Frontal cortex (tissue), 4 donors: ENCODE measurements at places on chromosomes 1 and 21. TPM values are rescaled to one million over a fixed set of nuclear protein-coding genes. Genes with fewer than 3 reads are reported as not detected.

The TRIM62 gene
- total RNA-seq, result 3.3 TPM

The PMVK gene
- 10.2 TPM for total RNA-seq

The EPHA2 gene
- total RNA-seq, result 1.2 TPM

The SPRR2F gene
- total RNA-seq, result not detected

- no peak for DNase-seq
These were observed 160.2 kb downstream of the NTMT2 start for GRCh38 chr1:170305777-170306512.

DNA sequence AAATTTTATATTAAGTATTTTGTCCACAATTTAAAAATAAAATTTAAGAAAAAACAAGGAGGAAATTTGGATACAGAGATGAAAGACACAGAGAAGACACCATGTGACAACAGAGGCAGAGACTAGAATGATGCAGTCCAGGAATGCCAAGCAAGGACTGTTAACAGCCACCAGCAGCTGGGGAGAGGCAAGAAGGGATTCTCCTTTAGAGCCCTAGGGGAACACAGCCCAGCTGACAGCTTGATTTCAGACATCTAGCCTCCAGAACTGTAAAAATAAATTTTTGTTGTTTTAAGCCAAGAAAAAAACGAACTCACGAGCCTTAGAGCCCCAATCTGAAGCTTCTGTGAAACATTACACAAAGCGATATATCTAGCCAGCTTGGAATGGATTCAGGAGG, 198.5 kb downstream of the ZNF648 start:
- no peak for DNase-seq

- no peak for DNase-seq
These were observed 683.0 kb downstream of the MATN1 start for GRCh38 chr1:30040081-30041019.

DNA sequence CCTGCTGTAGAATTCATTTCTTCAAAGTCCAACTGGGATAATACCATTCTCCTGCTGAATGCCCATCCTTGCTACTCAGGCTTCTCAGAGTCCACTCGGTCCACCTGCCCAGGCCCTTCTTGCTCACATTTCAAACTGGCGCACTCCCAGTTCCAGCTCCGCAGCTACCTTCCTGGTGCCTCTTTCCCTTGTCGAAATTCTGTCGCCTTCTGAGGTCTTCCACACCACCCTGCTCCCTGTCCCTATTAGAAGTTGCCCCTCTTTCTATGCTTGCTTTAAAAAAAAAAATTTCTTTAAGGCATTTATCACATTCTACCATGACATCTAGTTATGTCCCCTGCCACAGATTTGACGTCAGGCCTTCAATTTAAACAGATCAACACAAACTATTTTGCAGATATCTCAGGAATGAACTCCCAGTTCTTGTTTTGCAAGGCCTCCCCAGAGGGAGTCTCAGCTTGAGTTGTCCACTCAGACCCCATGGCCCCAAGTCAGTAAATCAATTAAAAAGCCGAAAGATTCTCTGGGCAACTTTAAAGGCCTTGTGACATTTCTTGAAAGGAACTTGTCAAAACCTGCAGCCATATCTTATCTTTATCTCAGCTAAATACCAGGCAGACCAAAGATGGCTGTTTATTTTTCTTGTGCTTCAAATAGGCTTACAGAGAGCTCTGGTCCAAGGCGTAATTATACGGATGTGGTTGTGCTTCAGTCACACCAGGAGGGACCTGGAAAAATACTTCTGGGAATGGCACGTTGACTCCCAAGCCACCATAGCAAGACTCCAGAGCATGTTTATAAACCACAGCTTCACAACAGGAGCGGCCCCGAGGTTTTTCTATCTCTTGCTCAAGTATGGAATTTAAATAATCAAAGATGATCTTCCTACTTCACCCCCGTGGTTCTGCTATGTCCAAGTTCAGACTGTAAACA, 2.2 kb downstream of the FAM89A start:
- DNase-seq, result no peak

DNA sequence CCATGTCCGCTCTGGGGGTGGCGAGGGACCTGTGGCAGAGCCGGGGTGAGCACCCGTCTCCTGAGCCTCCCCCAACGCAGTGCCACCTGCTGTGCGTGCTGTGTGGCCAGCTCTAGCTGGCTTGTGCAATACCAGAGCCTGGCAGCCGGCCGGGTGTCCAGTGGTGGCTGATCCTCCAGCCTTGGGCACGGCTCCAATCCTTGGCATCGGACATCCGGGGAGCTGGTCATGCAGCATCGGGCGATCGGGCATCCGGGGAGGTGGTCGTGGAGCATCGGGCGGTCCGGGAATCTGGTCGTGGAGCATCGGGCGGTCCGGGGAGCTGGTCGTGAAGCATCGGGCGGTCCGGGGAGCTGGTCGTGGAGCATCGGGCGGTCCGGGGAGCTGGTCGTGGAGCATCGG, 8.1 kb downstream of the SLX9 start:
- no peak for DNase-seq

DNA sequence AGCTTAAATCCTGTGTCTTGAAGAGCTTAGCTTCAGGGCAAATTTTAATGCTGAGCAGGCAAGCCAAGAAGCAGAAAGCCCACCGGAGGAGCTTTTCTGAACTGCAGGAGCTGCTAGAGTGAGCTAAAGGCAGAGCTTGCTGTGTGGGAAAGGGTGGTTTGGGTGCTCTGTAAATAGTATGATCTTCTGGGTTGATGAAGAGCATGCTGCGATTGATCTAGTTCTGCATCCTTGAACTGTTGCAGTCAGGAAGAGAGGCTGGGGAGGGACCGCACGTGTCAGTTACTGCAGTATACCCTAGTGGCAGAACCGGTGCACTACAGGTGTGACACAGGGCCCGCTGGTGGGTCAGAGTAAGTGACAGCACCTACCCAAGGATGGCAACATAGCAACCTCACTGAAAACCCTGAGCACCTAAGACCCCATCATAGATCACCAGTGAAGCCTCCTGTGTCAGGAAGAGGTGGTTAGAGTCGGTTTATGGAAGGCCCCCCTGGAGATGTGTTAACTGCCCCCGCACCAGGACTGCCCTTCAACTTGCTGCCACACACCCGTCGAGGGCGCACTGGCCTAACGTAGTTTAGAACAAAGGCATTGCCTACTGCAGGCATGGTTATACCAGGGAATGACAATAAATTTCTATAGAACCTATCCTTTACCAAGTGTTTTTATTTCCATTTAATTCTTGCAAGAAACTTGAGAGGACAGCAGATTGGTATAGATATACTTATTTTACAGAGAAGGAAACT, 146.0 kb upstream of the KIAA0040 start:
- DNase-seq, result no peak

DNA sequence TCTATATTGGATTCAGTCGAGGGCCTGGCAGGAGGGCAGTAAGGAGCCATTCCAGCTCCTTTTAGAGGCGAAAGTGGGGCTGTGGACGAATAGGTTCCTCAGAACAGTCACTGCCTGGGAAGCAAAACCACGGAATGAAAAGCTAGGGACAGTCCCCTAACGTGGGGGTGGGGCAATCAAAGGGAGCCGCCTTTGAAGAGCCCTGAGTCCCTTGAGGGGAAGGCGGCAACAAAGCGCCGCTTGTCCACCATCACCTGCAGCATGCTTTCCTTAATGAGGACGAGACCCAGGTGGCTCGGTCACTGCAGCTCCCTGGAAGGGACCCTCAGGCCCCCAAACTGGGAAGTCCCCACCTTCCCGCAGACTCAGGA, 184.7 kb downstream of the ETS2 start:
- DNase-seq, result no peak

DNA sequence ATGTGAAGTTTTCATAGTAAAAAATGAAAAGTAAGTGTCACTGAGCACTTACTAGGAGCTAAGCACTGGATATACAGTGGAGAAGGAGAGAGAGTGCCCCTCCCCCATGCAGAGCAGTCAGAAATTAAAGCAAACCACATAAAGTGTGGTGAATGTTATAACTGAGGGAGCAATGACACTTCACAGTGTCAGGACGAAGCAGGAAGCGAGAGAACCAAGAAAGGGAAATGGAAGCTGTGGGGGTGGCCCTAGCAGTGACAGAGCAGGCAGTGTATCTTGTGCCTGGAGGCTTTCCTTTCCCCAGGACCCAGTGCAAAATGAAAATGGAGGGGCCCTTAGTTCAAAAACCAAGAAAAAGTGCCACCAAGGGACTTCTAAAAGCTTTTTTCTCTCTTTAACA, 21.5 kb upstream of the RCAN3 start:
- DNase-seq, result no peak

DNA sequence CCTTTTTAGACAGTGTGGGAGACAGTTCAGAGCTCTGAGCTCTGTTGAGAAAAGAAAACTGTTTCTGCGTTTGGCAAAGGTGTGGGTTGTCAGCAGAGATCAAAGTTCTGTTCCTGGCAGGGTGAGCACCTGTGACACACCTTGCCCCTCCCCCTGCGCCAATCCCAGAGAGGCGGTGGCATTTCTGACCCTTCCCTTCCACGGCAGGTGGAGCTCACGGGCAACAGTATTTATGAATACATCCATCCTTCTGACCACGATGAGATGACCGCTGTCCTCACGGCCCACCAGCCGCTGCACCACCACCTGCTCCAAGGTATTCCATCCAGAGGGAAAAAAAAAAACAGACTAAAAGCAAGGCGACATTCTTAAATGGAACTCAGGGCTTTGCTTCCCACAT, 20.7 kb downstream of the SIM2 start:
- no peak for DNase-seq

GRCh38 chr21:38306433-38307141, 49.8 kb downstream of the KCNJ15 start:
- no peak for DNase-seq
